ENCODE measurements at places on chromosomes 16 and 17.

DNA sequence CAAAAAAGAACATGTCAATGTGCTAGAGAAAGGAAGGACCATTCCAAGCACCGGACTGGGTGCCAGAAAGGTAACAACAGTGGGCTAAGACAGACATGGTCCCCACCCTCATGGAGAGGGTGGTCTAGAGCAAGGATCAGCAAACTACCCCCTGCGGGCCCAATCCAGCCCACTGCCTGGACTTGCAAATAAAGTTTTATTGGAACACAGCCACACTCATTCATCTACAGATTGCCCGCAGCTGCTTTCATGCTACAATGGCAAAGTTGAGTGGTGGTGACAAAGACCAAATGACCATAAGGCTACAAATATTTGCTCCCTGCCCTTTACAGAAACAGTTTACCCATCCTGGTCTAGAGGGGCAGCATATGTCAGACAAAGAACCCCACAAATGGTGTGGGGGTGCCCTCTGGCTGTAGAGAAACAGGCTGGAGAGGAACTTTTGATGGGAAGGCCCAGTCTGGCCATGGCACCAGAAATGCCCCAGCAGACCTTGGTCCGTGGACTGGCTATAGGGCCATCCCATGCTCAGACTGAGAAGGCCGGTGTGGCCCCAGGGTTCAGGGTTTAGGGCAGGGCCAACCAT, 15.2 kb downstream of the CDH5 start:
- DNase-seq = no peak

DNA sequence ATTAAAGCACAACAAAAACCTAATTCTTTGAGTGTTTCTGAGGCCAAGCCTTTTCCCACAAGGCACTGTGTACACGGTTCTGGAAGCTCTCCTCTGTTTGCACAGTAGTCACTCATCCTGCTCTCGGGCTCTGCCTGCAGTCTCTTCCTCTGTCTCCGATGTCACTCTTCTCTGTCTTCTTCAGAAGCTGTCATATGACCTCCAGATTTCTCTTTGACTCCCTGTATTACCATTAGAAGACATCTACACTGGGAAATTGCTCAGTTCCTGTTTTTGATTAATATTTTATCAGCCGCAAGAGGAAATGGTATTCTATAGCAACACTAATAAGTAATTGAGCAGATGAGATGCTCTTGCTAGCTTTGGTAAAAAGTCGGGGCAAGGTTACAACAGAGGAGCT, 422.9 kb downstream of the WWOX start:
- DNase-seq = no peak

GRCh38 chr16:62224646-62225209, 188.5 kb upstream of the CDH8 start:
- DNase-seq = no peak

DNA sequence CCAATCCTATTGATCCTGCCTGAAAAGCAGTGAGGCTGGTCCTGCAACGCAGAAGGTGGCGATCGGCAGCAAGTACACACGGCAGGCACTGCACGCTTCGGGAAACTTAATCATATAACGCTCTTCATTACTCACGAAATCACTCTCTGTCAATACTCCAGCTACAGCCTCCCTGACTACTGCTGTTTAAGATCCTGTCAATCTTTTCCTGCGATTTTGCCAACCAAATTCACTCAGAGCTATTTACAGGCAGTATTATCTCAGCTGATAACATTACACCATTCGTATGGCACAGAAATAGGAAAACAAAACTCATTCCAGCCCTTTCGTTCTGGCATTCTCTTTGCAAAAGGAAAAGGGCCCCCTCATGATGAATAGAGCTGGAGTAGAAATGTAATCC, 262.4 kb upstream of the CDH8 start:
- DNase-seq = no peak
